ENCODE measurements at places on chromosomes 13 and 19. TPM values are rescaled to one million over a fixed set of nuclear protein-coding genes. Genes with fewer than 3 reads are reported as not detected.

The TMIGD2 gene
- total RNA-seq: not detected

The PLA2G4C gene
- 2.0 TPM for total RNA-seq

The RAB3A gene
- 0.67 TPM for total RNA-seq

The METTL21C gene
- not detected for total RNA-seq

The NLRP11 gene
- not detected for total RNA-seq

The ZNF132 gene
- total RNA-seq: 2.1 TPM

The BTBD2 gene
- total RNA-seq: 92.8 TPM

The UQCRFS1 gene
- total RNA-seq: 40.5 TPM

The COL4A2 gene
- total RNA-seq: 125 TPM

The CDX2 gene
- not detected for total RNA-seq

The KANK2 gene
- 168 TPM for total RNA-seq

The LILRB1 gene
- total RNA-seq: not detected

The EFNA2 gene
- total RNA-seq: not detected

The NCAN gene
- total RNA-seq: not detected

The PRRG2 gene
- 0.84 TPM for total RNA-seq
